Stimulated activated CD4-positive, alpha-beta T cell treated with anti-CD3 and anti-CD28 coated beads, Interleukin-1b, Interleukin-23, amount 100 ng/mL, for 48 hours (primary cell): ENCODE measurements at places on chromosomes 12 and 14.

DNA sequence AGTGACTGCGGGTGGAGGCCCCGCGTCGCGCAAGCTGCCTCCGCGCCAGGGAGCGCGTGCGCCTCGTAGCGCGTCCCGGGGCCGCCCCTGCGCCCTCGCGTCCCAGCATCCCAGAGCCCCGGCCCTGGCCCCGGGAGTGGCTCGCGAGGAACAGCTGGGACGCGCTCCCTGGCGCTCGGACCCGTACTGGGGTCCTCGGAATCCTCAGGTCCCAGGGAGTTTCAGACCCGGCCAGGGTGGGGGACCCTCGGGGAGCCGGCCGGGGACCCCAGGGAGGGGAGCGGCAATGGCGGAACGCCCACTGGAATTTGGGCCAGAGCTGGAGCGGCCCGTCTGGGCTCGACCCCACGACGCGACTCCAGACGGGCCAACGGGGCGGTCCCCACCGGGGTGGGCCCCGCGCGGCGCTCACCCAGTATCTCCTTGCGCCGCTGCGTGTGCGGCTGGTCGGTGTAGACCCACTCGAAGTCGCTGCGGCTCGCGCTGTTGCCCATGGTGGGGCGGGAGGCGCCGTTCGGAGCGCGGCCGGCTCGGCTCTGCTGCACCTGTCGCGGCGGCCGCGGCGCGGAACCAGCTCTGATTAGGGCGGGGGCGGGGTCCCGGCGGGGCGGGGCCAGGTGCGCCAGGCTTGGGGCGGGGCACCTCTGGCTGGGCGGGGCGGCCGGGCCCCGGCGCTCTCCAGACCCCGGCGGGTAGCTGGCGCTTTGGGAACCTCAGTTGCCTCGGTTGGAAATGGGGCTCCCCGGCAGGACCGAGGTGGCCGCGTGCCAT is at the start of gene DEGS2:
Gene DEGS2, minus strand, starts transcription at position 552 of the 771 bp plus-strand sequence. Its CDS starts 58 bp downstream, at position 494.
- peak; percentile 52 for DNase-seq

DNA sequence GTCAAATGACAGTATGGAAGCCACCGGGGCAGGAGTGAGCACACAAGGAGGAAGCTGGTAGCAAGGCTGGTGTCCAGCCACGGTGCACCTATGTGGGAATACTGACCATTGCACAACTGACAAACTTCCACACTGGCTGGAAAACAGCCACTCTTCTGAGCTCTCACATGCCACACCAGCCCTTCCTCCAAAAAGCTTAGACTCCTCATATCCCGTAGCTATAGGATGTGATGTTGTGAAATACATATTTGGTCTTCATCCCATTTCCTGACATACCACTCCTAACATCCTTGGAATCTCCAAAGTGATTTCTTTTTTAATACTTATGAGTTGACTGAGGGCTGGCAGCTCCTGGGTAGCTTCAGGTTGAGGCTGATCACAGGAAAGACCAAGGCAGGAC is 103.6 kb downstream of the NTF3 start:
- DNase-seq: no peak

DNA sequence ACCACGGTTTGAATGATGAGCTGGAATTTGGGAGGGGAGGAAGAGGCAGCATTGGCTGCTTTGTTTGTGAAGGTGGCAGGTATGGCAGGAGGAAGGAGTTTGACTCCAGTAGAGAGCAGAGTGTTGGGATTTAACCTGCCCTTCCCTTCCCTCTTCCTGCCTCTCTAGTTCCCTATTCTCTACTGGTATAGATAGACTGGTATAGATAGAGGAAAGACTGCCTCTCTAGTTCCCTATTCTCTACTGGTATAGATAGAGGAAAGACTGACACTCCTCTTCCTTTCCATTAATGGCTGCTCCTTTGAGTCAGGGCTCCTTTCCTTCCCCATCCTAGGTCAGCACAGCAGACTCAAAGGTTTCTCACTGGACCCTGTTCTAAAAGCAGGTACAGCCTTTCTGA is 8.4 kb upstream of the SYCP3 start:
- DNase-seq: no peak

DNA sequence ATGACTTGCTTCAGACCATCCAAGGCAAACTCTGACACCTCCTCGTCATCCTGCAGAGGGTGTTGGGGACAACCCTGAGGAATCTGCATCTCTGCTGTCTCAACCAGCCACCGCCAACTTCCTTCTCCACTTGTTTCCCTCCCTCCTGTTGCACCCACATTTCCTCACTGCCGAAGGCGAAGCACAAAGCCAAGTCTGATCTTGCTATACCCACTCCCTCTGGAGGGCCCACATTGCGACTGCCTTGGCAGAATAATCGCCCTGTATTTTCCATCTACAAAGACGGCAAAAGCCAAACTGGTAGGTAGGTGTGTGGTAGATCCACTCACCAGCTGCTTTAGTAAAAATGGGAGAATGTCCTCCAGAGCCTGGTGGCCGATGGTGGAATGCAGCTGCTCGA is 21.8 kb upstream of the RAB35 start:
- DNase-seq: no peak

GRCh38 chr12:47548401-47548800 is 157.4 kb downstream of the RPAP3 start:
- DNase-seq: no peak

GRCh38 chr14:34050606-34051005 is 99.7 kb upstream of the EGLN3 start:
- no peak for DNase-seq

DNA sequence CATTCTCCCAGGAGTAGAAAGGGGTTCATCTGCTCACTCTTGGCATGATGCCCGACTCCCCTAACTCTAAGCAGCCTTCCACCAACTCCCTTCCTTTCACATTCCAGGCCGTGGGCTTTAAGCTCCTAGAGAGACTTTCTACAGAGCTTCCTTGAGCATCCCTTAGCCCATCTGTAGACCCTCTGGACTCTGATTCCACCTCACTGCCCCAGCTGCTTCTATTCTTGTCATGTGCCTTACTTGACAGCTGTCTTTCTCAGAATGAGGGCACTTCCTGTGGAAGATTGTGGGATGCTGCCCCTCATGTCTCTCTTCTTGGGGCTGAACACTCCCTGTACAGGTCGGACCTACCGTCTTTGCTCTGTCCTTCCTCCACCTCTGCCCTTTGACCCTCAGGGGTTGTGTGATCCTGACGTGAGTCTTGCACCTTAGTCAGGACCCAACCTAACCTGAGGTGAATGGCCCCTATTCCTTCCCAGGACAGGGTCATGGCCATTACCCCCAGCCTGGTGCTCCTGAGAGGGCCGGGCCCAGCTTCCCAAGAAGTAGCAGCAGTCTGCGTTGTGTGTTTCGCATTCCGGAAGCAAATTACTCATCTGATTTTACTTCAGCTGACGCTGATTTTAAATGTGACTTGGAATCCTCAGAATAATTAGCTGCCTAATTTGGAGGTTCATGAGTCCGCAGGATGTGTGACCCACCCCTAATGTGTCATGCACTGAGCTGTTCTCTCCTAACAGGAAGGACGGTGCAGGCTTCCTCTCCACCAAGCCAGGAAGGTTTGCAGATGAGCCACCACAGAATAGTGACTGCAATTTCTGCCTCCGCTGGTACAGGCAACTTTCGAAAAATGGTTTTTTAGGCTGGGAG is 2.7 kb upstream of the GALNT6 start:
- DNase-seq: peak; percentile 66

- DNase-seq: no peak
These were observed 1098.7 kb downstream of the BCL11B start for GRCh38 chr14:98173305-98173704.

- DNase-seq: no peak
These were observed 416.8 kb downstream of the LRFN5 start for GRCh38 chr14:42023452-42023851.

DNA sequence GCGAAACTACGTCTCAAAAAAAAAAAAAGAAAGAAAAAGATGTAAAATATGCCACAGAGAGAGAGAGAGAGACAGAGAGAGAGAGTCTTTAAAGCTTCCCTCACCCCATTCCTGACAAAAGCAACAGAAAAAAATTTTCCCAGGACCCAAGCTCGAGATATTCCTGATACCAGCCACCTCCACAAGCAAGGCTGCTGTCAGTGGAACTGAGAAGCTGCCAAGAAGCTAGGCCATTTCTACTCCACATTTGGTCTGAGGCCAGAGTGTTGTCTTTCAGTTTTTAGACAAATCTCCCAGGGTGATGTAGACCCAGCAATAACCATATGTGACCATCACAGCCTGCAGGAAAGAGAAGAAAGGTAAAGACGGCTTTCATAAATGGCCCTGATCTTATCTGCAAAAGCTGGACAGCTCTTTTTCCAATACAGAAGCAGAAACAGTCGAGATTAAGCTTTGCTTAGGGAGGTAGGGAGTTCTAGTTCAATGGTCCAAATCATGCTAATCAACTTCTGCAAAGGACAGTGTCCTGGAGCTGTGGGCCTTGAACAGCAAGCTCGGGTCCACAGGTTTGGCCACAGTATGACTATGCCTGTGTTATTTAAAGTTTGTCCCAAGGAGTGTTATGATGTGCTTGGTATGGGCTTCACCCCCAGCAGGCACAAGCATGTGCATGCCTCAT is 130.3 kb upstream of the NUDT4 start:
- no peak for DNase-seq

GRCh38 chr12:107491856-107492255 is 193.7 kb upstream of the PWP1 start:
- DNase-seq: no peak

DNA sequence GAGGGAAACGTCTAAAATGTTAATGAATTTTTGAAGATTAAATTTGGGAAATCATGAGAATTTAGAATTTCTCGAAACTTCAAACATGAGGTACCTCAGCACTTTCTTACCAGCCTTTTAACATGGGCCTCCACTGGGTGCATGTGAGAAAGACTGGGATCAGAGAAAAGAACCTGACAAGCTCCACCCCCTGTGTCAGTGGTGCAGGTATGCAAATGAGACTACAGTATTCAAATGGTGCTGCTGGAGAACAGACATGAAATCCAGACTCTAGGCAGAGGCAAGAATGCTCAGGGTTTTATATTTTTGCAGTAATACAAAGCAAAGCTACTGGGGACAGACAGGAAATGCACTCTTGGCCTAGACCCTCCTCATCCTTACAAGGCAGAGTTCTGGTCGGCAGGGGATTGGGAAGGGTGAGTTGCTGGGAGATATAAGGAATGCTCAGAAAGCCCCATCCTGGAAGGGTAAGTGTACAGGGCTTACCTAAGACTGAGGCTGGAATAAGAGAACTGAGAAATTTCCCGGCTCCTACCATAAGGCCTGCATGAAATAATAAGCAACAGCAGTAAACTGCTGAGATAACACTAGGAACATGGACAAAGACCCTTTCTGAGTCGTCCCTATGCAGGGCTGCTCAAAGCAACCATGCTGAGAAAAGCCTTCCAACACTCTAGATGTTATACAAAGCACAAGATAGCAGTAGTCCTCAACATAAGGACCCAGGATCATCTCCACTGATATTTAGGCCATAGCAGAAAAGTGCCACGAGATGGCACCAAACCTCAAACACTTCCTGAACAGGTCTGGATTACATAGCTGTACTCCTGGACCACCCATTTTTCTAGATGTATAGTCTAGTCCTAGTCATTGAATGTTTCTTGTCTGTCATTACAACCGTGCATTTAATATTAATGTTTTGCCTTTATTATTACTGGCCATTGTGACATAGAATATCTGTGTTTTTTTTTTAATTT is 260.8 kb downstream of the RASSF9 start:
- no peak for DNase-seq

DNA sequence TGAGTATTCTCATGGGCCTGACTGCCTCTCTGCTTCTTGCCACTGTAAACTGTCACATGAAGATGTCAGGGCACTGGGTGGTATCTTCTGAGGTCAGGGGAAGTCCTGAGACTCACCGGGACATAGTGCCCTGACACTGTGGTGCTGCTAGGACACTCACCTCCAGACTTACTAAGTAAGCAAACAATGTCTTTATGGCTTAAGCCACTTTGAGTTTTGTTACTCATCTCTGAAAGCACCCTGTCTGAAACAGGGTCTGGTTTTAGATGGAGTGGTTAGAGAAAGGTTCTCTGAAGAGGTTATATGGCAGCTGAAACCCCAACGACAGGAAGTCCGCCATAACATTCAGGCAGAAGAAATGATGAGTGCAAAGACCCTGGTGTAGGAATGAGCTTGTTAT is 22.7 kb downstream of the GPR19 start:
- peak; percentile 21 for DNase-seq

DNA sequence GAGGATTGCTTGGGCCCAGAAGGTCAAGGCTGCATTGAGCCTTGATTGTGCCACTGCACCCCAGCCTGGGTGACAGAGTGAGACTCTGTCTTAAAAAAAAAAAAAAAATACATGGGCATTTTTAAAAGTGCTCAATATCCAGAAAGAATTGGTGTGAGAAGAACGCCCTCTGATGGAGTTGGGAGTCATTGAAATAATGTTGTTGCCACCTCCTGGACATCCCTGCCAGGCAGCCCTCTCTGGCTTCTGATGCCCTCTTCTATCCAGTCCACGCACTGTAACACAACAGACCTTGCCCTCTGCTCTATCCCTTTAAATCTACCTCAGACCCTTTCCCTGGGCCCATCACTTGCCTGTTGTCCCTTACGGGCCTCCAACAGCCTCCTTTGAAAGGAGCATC is 4.9 kb downstream of the PTGDR start:
- DNase-seq: no peak

DNA sequence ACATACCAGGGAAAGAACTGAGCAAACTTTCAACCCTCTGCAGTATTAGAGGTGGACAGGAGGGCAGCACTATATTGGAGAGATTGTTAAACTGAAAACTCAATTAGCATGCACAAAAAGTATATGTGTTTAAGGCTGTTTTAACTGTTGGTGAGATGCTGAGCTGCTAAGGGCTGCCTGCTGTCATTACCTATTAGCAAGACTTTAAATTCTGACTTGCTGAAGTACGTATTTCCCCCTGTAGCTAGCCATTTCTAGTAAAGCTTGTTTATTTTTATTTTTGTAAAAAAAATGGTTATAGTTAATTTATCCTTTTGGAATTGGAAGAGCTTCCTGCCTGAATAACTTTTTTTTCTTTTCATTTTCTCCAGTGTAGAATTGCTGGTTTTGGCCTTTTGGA is 92.2 kb downstream of the CACNA1C start:
- no peak for DNase-seq

DNA sequence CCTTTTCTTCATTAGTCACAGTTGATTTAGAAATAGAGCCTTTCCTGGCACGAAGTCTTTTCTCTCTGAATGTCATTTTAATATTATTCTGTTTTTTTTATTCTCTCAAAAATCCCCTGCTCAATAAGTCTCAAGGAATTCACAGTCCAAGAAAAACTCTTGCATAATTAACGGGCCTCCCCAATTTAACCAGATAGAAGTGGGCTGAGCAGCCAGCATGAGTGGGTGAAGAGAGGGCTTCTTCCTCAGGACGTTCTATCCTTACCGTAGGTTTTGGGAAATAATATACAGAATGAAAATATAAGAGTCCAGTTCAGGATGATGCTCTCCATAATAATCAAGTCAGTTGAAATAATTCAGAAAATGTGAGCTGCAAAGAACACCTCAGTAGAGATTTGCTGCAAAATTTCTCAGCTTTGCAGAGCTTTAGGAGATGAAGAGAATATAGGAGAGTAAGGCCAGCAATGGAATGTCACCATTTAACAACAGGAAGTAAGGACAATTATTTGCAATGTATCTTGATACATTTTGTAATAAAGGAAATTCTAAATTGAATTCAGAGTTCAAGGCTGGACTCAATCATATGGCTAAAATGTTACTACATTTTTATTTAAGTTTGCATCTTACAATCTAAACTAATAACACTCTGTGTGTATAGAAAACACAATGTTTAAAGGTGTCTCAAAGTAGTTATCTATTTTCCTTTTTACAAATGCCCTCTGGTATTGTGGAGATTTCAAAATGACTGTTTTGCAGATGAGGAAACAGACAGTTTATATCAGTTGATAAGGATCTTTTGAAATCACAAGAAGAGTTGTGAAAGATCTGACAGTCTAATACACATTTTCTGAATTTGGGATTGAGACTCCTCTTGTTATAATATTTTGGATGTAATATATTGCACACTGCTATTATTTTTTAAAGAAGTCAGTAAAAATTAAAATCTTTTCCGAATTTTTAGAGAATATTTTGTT is 1724.1 kb upstream of the SEL1L start:
- no peak for DNase-seq
